C1 segment of cervical spinal cord (tissue), 14 donors: ENCODE measurements at places on chromosomes 12 and 14.

DNA sequence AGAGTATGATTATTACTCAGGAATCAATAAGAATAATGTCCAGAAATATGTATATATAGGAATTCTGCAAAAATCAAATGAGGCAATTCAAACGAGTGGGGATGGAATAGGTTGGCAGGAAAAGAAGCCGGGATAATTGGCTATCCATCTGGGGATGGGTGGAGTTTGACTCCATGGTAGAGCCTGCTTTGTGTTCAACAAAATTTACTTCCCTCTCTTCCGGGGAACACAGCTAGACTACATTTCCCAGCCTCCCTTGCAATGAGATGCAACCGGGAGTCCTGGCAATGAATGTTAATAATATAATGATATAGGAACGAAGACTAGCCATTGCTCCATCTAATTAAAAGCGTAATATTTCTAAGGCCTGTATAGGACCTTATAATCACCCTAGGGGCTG, 146.6 kb downstream of the EFCAB11 start:
- no peak for DNase-seq

- DNase-seq = no peak
Measured at GRCh38 chr12:51905471-51906429, 1.6 kb upstream of the ACVRL1 start.

DNA sequence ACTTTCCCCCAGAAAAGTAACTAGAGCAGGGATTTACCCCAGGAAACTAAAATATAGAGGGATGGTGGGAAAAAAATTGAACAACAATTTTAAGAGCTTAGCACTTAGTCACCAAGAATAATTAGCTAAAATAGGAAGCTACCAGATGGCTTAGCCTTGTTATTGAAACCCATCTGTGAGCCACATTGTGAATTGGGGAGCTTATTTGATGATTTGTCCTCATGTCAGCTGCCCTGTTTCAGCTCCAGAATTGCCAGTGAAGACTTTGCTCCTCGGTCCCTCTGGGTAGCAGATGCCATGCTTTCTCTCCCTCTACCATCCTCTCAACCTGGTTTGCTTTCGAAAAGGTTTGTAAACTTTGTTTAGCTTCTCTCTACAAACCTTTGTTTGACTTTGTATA, 67.7 kb upstream of the PTHLH start:
- DNase-seq = no peak

- no peak for DNase-seq
Measured at GRCh38 chr12:124393414-124393790, 98.5 kb downstream of the RFLNA start.

GRCh38 chr14:28493516-28493915, 273.1 kb upstream of the FOXG1 start:
- no peak for DNase-seq

- no peak for DNase-seq
Measured at GRCh38 chr12:51717326-51717925, 126.4 kb downstream of the SCN8A start.

- DNase-seq = peak; percentile 66
Measured at GRCh38 chr12:53677800-53678148, 1.9 kb upstream of the ATP5MC2 start.

DNA sequence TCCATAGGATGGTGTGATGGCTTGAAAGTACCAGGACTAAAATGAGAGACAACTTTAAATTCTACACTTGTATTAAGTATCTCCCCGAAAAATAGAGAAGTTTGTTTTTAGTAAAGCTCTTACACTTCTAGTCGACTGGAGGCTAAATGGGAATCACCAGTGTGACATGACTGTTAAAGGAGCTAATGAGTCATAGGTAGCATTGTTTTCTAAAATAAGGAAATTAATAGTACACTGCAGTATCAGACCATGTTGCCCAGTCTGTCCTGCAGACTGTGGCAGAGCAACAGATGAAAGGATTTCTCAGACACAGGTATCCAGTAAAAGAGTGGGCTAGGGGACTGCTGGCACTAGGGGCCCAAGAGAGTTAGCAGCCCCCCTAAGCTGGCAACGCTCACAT, 140.1 kb downstream of the TMEM117 start:
- DNase-seq = no peak

DNA sequence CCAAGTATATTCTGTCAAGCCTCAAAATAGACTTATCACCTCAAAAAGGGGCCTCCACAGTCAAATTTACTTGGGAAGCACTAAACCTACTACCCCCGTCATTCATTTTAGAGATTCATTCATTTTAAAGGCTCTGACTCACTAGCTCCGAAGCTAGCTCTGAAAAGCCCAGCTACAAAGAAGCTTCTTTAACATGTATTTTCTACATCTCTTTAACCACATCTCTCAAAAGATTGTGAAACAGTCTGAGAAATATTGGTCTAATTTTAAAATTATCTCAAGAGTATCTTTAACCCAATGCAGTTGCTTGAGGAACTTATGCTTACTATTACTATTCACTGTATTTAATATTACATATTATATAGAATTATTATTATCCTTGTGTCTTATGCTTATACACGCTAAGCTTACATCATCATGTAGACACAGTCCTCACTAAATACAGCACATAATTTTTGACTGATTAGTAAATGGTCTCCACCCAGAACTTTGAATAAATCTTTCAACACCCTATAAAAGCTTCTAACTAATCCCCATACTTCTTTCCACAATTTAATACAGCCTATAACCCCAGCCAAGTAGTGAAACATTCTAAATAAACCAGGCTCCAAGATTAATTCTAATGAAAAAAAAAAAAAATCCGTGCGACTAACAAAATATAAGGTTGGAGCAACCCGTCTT, 7.8 kb downstream of the NT5DC3 start:
- DNase-seq = no peak

GRCh38 chr12:66688846-66689439, 10.1 kb upstream of the GRIP1 start:
- DNase-seq = no peak

GRCh38 chr12:42482041-42482747, 107.4 kb downstream of the PRICKLE1 start:
- DNase-seq = no peak

- DNase-seq = no peak
Measured at GRCh38 chr12:112950701-112951100, 12.4 kb downstream of the OAS3 start.

- DNase-seq = no peak
Measured at GRCh38 chr14:21768116-21768874, 94.7 kb upstream of the OR4E1 start.

- DNase-seq = no peak
Measured at GRCh38 chr12:51836827-51837173, 11.7 kb downstream of the FIGNL2 start.

- DNase-seq = no peak
Measured at GRCh38 chr12:126369487-126370463, 1304.5 kb downstream of the AACS start.

DNA sequence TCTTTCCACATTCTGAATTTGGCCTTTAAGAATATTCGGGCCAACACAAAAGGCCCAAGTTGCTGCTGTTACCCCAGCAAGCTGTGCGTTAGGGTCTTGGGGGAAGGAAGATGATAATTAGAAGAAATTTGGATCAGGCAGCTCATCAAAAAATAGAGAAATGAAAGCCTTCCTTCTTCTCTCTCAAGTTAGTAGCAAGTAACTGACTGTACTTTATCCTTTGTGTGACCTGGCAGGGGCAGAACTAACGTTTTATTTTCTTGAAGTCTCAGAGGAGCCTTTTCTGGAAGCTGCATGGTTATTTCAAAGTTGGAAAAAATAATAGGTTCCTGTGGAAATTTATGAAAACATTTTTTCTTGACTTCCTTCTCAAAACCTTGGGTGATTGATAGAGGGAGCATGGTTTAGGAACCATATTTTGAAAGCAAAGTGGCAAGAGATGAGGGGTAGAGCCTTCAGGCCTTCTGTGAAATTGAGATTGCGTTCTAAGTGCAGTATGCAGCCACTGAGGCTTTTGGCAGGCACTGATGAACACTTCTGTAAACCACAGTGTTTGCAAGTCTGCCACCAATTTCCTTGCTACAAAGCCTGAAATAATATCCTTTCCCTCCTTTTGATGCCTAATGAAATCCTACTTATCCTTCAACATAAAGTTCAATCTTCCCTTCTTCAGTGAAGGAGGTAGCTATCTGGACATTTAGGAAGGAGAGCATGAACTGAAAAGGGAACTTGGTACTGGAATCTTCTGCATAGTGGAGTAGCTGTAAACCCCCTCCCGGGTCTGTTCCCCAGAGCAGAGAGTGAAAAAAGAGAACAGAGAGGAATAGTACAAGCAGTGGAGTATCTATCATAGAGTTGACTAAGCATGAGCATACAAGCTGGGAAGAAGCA, 123.2 kb downstream of the FGD4 start:
- DNase-seq = no peak

DNA sequence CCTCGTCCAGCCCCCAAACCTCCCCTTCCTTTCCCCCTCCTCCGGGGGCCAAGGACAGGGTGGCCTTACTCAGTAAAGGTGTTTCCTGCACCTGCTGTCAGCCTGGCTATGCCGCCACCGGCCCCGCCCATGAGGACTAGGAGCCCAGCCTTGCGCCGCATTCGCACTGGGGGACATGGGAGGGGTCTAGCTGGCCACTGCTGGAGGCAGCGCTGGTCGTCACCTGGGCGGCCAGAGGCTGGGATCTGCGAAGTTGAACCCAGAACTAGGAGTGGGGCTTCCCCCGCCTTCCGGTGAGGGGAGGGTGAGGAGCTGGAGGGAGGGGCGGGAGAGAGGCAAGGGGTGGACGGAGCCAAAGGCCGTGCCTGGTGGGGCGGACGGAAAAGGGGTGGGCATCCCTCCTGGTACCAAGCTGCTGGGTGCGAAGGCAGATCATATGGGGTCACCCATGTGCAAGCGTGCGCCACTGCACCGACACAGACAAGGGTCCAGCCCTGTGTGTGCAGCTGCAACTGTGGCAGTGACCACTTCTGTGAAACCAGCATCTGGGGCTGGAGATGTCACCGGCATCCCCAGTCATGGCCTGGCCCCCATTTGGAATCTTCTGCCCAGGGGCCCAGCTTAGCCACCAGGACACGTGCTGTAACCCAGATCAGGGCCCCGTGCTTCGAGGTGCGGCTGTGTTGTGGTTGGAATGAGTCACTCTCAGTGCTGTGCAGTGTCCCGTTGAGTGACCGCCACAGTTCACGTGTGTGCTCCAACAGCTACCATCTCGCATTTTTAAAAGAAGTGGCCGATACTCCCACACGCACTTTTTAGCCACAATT, 8.5 kb downstream of the AMN start:
- no peak for DNase-seq

GRCh38 chr12:113332688-113333417, 2.1 kb downstream of the SLC8B1 start:
- no peak for DNase-seq

- no peak for DNase-seq
Measured at GRCh38 chr12:25690996-25691864, 138.1 kb upstream of the LMNTD1 start.

DNA sequence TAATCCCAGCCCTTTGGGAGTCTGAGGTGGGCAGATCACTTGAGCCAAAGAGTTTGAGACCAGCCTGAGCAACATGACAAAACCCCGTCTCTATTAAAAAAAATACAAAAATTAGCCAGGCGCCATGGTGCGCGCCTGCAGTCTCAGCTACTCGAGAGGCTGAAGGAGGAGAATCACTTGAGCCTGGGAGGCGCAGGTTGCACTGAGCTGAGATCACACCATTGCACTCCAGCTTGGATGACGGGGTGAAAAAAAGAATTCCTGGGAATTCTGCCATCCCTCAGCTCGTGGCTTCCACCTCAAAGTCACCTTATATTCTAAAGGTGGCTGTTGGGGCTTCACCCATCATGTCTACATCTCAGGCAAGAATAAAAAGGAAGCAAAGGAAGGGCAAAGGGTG, 12.9 kb downstream of the BCL2L14 start:
- DNase-seq = no peak

DNA sequence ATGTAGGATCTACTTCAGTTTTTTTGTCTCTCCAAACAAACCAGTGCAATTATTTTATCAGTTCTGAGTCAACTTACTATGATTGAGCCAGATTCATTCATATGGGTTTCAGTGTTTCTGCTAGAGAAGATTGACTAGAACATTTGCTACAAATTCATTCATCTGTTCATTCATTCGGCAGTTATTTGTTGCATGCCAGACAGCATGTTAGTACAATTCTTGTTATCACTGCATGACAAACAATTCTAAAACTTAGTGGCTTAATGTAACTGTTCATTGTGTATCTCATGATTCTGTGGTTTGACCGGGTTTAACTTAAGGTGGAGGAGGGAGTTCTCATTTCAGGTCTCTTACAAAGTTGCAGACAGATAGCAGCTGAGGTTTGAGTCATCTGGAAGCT, 52.3 kb downstream of the POLR3B start:
- DNase-seq = no peak
